ENCODE measurements at places on chromosomes 4 and X.
A peak's percentile ranks its signal among the peaks of the same experiment; 100 is the strongest.

DNA sequence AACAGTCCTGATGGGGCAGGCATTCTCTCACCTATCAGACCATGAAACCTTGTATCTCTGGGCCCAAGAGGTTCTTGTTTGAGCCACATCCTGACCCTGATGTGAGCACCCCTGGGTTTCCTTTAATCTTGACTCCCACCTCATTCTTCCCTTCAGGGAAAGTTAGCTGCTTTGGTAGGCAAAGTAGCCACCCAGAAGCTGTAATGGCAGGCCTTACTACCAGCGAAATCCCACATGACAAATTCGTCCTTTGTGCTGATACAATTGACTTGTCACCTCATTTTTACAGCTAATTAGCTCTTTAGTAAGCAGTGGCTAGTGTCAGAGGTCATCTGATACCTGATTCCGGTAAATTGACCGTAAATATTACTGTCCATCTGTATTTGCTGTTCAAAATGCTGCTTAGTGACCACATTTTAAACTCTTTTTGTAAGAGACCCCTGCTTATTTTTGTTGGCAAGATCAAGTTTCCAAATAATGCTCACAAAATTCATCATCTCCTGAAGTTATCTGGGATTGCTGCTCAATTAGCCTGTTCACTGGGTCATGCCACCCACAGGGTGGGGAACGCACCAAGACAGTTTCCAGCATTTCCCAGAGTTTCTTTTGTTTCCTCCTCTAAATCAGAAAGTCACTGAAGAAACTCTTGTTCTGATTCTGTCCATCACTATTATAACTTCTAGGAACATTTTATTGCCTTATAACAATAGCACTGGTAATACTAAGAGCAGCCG lies 329.7 kb downstream of the GPAT3 start:
- DNase-seq: no peak

GRCh38 chr4:7909463-7910262 lies 30.0 kb downstream of the AFAP1 start:
- DNase-seq: no peak

- no peak for DNase-seq
Measured at GRCh38 chrX:3621414-3621813, 92.0 kb downstream of the PRKX start.

DNA sequence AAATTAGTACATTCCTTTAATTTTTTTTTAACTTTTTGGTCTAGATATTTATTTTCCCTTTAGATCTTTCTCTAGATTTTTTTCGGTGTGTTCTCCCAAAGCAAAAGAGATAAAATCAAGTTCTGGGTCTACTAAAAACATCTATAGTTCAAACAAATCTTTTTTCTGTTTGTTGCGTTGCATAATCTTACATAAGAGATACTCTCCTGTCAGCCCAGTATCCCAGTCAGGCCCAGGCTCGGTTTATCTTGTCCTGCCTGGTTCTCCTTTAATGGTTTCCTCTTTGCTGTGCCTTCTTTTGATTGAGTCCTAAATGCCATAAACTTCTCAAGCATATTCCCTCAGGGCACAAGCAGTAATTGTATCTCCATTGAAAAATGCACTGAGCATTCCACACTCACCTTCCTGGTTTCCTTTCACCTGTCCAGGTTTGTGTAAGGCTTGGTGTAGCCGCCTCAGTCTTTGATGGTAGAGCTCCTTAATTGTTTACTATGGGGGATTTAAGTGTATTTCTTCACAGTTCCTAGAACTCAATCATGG lies 104.9 kb downstream of the TMEM131L start:
- no peak for DNase-seq

- no peak for DNase-seq
Measured at GRCh38 chr4:23241408-23241807, 548.7 kb downstream of the GBA3 start.

DNA sequence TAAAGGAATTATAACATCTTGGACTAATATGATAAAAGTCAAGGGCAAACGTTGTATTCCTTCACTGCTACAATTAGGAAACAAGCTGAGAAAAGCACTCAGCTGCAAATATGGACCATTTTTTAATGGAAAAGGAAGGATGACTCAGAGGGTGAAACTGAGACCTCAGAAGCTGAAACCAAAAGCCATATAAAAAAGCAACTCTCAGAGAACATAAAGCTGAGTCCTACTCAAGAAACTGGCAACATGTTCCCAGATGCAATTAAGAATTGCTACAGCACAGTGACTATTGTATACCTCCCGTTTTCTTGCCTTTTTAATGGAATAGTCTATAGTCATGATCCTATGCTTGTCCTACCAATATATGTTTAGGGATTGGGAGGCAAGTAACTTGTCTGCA lies 1106.4 kb upstream of the INTU start:
- peak; percentile 6 for DNase-seq

- DNase-seq: no peak
Measured at GRCh38 chr4:56656346-56656643, 24.8 kb downstream of the HOPX start.

DNA sequence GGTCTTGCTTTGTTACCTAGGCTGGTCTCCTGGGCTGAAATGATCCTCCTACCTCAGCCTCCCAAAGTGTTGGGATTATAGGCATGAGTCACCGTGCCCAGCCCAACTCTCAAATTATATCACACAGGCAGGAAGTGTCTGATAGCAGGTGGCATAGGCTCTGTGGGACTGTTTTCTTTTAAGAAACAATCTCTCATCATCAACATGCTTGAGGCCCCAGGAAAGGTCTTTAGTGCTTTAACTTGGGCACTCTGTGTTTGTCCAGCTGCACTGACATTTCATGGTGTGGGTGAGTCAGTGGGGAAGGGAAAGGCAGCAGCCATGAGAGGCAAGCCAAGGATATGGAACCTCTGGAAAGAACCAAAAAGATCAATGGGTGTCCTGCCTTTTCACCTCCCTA lies 88.1 kb upstream of the TSPAN5 start:
- peak; percentile 13 for DNase-seq

- no peak for DNase-seq
Measured at GRCh38 chr4:94621491-94622080, 136.2 kb upstream of the BMPR1B start.

DNA sequence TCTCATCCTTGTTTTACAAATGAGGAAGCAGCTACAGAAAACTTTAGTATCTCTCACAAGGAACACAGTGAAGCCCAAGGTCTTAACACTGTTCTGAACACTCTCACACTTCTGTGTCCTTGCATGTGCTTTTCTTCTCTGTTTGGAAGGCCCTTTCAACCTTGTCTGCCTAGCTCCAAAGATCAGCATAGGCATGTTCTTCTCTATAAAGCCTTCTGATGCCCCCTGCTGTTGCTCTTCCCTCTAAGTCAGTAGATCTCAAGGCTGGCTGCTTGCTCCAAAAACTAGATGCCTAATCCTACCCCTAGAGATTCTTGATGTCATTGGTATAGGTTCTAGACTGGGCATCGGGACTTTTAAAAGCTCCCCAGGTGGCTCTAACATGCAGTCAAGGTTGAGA lies 5.9 kb downstream of the APOO start:
- DNase-seq: peak; percentile 59

- DNase-seq: no peak
Measured at GRCh38 chr4:5905714-5906113, 12.8 kb upstream of the CRMP1 start.

DNA sequence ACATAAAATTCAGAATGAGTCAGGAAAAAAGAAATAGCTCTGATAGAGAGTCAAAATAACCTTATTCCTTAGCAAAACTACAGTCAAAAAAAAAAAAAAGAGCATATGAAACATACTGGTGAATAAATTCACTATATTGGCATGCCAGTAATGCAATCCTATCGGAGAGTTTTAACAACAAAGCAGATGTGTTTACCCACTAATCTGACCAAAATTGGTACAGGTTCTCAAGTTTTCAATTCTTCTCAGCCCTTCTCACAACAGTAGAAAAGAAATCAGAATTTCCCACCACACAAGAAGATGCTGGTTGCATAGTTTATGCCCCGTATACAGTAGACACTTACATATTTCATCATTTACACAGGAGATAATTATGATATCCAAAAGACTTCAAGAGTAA lies 59.4 kb downstream of the LCORL start:
- DNase-seq: no peak

DNA sequence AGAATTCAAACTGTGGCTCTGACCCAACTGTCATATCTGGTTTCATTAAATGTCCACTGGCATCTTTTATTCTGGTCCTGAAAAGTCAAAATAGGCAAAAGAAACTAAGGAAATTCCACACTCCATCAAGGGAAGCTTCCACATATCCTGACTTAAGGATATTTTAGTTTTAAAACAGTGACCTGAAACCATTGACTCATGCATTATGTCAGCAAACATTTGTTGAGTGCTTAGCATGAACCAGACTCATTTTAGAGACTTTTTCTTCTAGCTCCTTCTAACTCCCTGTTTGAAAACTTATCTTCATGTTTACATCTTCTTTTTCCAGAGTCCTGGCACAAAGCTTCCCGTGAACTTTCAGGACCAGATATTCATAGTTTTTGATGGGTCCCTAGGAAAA lies 6.9 kb upstream of the CXCL1 start:
- DNase-seq: no peak

DNA sequence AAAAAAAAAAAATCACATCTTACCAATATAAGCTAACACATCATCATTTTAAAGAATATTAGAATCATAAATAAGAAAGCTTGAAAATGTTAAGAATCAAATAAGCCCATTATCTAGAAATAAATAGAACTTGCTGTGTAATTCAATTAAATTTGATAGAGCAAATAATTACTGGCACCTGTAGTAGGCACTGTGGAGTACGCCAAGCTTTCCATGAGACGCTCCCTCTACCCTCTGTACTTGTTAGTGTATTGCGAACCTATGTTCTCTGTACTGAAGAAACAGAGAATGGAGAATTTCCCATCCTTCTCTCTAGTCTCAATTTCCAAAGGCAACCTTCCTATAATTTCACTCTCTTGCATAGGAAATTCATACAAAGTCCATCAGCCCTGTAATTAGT lies 61.7 kb upstream of the HAND2 start:
- DNase-seq: no peak

DNA sequence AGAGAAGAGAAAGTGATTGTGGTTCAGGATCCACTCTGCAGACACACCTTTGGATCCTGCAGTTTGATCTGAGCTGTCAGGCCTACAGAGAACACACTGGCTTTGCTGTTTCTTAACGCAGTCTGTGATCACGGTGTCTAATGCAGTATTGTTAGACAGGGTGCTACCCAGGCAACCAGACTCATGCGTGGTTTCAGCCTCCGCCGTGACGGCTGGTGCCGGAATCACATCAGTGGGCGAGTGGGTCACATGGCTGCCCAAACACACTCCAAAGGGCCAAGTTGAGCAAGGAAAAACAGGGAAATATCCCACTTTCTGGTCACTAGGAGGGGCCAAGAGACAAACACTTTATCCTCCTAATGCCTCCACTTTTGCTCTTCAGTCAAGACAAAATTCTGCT lies 27.5 kb downstream of the CCDC149 start:
- peak; percentile 14 for DNase-seq

GRCh38 chr4:118968005-118968404 lies 79.4 kb downstream of the SYNPO2 start:
- peak; percentile 90 for DNase-seq

DNA sequence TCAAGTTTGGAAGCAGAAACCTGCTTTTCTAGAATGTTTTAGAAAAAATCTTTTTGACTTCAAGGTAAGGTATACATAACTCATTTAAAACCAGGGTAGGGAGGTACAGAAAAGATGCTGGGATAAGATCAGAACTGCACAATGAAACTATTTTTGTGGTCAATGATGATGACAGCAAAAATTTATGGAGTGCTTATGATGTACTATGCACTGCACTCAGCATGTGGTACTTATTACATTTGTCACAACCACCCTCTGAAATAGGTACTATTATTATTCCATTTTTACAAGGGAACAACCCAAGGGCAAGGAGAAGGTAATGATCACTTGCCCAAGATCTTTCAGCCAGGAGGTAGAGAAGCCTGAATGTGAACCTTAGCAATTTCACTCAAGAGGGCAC lies 8.0 kb downstream of the GPM6B start:
- DNase-seq: no peak

- DNase-seq: no peak
Measured at GRCh38 chr4:168892475-168892874, 117.6 kb downstream of the CBR4 start.

DNA sequence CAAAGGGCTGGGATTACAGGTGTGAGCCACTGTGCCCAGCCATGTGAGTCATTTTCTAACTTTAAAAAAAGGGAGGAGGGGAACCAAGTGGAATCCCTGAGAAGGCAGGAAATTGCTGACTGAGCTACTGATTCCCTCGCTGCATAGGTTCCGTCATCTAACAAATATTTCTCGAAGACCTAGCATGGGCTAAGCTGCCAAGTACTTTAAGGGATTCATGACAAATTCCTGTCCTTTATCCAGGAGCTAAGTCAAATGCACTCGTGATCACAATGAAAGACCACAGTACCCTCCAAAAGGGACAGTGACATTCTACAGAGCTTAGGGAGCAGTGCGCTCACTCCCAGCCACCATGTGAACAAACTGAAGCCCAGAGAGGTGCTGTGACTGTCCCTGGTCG lies 33.2 kb upstream of the MAN2B2 start:
- DNase-seq: no peak

GRCh38 chrX:133440797-133441163 lies 25.5 kb upstream of the GPC4 start:
- no peak for DNase-seq

DNA sequence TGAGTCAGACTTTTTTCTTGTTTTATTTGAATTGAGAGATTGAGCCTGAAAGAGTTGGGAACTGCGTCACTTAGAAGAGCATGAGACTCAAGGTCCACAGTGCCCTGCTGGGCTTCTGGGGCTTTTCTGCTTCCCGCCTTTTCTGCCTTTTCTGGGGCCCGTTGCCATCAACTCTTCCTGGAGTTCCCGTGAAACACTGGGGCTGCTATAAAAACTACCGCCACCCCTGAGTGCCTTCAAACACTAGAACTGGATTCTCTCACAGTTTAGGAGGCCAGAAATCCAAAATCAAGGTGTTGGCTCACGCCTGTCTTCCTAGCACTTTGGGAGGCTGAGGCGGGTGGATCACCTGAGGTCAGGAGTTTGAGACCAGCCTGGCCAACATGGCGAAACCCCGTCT lies 49.8 kb downstream of the RWDD4 start:
- no peak for DNase-seq

DNA sequence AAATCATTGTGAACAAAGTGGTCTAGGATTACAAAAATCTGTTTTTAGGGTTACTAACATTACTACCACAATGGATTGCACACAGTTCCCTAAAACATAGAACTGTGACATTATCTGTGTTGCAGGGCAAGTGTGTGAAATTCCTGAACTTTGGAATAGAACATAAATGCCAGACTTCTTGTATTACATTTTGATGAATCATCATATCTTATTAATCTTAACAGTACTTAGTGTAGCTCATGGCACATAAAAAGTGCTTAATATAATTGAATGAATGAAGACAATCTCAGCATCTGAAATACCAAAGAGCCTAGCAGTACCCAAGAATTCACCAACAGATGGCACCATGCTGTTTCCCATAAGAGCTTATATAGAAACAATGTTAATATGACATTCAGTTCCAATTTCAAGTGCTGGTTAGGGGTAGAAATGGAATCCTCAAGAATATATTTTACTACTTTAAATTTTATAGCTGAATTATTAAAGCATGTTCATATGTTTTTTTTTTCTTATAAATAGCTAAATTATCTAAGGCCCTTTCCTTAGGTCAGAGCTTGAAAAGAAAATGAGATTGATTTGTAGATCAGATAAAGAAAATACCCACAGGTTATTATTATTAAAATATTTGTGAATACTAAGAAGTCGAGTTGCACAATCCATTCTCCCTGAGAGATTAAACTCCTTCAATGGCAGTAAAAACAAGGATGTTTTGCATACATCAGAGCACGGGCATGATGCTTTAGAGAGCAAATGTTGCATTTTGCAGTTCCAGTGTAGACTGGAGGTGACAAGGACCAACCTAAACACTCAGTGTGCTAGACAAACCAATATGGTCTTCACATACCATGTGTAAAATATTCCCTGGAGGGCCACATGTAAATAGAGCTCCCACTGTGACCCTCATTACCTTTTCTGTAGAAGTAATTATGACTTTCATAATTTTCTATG lies 25.7 kb upstream of the SHISA3 start:
- peak; percentile 31 for DNase-seq

All from stromal cell of bone marrow (primary cell).